ENCODE measurements at places on chromosomes 2 and 18.

GRCh38 chr2:195456771-195457170, 200.3 kb upstream of the SLC39A10 start:
- no peak for DNase-seq

DNA sequence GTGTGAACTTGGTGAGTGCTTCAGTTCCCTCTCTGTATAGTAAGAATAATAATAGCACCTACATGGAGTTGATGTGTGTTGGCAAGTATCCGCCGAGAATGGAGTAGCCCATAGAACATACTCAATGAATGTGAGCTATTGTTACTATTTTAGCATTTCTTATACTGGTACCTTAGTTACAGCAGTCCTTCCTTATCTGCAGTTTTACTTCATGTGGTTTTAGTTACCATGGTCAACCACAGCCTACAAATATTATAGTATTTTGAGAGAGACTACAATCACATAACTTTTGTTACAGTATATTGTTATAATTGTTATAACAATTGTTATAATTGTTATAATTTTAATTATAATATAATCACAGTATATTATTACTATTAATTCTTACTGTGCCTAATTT, 152.5 kb upstream of the RASGRP3 start:
- DNase-seq: no peak

DNA sequence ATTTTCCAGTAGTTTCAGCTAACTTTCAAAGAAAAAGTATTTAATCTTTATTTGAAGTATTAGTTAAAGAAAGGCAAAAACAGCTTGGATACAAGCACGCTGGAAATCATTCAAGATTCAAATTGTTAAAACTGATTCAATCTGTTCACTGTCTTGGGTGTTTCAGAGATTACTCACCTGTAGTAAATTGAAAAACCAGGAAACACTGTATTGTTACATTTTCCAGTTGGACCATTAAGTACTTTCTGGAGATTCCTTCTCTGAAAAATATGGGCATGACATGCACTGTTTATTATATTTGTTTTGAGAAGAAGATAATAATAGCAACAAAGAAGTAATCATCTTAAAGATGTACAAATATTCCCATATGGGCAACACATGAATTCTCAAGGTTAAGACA, 196.1 kb downstream of the UBE2E3 start:
- DNase-seq: no peak

DNA sequence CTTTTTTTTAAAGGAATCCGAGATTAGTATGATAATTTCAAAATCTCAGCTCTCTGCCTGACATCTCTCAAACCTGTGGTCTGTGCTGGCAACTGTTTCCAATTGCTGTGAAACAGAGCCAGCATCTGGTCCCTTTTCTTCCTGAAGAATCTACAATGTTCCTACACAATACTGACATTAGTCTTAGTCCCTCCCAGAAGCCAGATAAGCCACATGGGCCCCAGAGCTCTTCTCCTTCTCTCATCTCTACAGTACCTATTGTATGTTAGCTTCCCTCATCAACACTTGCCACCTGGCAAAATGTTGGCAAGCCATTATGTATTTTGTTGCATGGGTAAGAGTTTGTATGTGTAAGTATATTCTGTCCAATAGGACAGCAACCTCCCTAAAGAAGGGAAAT, 62.9 kb upstream of the CDKL4 start:
- no peak for DNase-seq

GRCh38 chr2:168184681-168185513, 62.5 kb downstream of the STK39 start:
- DNase-seq: peak; percentile 5

GRCh38 chr2:226483143-226483542, 316.5 kb downstream of the IRS1 start:
- no peak for DNase-seq

DNA sequence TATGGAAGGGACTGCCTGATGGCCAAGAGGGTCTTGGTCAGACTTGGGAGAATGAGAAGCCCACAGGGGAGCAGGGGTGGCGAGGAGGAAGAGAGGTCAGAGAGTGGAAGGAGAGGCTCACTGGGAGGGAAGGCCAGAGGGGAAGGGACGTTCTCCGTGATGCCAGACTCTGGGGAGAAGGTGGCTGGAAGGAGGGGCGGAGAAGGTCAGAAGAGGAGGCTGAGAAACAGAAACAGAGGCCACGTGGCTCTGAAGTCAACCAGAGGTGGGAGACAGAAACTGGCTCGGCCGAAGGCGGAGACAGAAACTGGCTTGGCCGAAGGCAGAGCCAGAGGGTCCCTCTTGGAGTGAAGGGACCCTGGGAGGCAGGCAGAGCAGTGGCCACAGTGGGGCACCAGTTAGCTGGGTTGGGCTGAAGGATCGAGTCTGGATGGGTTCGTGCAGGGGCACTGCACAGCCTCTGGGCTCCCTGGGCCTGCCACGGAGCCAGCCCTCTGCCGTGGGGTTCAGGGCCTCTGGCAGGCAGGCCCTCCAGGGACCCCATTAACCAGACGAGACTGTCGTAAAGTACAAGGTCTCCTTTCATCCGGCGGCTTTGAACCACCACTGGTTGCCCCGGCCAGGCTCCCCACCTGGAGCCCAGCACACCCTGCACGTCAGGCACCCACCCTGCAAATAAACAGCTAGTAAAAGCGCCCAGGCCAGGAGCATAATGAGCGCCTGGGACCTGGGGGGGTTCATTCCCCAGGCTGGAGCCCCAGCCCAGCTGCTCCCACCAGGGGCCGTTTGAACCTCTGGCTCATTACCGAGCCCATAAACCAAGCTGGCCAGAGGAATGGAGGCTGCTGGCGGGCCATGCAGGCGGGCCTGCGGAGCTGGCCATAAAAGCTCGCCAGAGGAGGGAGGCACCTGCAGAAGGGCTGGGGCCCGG, 218.8 kb downstream of the DYSF start:
- no peak for DNase-seq

DNA sequence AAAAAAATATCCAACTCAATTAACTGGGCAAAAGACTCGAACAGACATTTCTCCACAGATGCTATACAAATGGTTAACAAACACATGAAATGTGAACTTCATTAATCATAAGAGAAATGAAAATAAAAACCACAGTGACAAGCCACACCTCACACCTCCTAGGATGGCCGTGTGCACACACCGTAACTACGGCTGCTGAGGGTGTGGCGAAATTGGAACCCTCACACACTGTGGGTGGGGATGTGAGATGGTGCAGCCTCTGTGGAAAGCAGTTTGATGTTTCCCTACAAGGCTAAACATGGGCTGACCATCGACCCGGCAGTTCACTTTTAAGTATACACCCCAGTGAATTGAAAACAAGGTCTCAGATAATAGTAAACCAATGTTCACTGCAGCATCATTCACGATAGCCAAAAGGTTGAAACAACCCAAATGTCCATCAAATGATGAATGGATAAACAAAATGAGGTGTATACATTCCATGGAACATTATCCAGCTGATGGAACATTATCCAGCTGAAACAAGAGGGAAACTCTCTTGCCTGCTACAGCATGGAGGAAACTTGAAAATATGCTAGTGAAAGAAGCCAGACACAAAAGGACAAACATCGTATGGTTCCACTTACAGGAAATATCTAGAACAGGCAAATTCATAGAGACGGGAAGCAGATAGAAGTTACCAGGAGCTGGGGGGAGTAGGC, 32.2 kb downstream of the ZAP70 start:
- DNase-seq: peak; percentile 32

- DNase-seq: no peak
Measured at GRCh38 chr2:154886316-154886715, 187.8 kb downstream of the KCNJ3 start.

GRCh38 chr2:40173276-40173675, 278.6 kb downstream of the SLC8A1 start:
- no peak for DNase-seq

DNA sequence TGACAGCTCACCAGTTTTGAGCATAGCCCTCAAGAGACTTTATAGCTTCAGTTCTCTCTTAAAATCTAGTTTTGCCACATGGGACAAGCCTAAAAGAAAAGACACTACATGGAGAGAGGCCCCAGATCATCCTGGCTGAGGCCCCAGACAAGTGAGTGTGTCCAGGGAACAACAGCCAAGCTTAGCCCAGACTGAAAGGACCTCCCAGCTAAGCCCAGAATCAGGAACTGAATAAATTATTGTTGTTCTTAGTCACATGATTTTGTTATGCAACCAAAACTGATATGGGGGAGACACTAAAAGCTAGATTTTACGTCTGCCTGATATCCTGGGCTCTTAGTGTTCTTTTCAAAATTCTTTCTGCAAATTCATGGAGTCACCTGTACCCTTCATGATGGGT, 29.3 kb upstream of the LBH start:
- peak; percentile 50 for DNase-seq

GRCh38 chr2:212193803-212194202, 344.8 kb downstream of the ERBB4 start:
- no peak for DNase-seq

DNA sequence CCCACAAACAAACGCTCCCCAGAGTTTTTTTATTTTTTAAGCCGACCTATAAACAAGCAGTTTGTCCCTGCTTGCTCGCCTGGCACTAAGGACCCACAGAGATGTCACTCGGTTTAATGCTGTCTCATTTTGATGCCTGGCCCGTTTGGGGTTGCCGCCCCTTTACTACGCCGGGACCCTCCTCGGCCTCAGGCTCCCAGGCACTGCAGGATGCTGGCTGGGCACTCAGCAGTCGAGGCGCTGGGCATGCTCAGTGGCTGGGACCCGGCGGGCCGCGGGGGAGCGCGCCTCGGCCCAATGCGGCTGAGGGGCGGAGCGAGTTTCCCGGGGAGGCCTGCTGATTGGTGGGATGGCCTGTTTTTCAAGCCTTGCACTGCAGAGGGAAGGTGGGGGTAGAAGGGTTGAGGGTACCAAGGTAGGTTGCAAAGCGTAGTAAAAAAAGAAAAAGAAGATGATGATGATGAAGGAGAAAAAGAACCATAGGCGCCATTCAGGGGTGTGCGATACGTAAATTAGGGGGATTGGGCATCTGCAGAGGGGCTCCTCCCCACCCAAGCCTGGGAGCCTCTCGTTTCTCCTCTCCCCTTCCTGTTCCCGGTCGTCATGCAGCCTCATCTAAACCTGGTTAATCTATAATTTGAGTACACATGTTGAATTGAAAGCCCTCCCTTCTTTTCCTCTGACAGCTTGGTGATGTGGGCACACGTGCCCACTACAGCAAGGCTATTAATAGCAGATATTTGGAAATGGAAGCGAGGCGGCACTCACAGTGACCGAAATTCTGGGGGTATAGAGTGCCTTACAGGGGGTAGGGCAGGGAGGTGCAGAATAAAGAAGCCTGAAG, 1.5 kb upstream of the IRS1 start:
- DNase-seq: no peak

DNA sequence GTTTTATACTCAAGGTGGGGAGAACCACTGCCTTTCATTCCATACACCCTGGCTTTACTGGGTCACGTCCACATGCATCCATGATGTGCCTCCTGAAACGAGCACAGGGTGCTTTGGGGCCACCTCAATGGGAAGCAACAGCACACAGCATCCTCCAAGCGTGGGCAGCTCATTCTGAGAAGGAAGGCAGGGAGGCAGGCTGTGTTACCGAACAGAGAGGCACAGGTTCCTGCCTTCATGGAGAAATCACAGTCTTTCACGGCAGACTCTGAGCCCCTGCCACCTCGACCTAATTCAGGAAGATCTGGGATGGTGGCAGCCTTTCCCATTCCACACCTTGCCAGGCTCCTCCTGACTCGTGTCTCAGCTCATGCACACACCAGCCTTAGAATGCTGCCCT, 130.1 kb downstream of the GBX2 start:
- DNase-seq: no peak

GRCh38 chr2:88582030-88582429, 45.2 kb downstream of the EIF2AK3 start:
- DNase-seq: no peak

DNA sequence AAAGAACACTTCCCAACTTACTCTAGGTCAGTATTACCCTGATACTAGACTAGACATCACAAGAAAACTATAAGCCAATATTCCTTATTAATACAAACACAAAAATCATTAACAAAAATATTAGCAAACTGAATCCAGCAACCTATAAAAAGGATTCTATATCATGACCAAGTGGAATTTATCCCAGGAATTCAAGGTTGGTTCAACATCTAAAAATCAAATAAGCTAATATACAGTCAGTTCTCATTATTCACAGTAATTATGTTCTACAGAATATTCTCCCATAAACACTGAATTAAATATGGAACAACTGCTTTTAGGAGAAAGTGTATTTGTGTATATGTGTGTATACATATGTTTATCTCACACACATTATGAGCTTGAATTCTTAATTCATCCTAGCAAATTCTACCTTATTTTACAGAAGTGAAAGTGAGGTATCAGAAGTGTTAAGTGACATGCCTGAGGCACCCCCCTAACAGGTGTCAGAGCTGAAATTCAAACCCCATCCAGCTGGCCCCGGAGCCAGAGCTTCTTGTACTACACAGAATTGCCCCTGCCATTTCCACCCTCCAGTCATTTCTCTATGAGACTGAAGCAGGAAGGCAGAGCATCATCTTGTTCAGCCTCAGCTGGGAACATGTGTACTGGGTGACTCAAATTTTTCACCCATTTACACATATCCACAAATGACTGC, 77.8 kb downstream of the MALT1 start:
- no peak for DNase-seq

DNA sequence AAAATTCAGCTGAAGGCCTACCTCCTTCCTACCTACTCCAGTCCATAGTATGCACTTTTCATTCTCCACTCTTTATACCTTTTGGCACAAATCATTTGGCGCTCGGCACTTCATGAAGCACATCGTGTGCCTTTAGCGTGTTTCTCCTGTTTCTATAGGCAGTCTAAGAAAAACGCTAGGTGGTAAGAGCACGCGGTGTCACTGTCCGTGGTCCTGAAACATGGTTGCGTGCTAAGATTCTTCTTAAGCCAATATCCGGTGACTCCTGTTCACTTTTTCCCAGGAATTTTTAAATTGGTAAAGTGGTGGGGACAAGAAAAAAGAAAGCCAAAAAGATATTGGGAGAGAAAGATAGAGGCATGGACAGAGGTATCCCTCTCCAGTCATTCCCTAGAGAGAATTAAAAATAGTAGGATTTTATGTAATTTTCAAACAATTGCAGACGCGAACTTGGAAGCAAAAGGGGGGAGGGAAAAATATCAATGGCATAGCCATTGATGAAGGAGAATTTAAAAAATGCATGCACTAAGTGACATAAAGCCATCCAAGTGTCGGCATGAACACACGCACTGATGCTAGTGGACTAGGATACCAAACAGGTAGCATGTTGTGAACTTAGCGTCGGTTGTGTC, 1.4 kb upstream of the CTNNA2 start:
- peak; percentile 16 for DNase-seq
